ENCODE measurements at places on chromosomes 12 and 14.
A peak's percentile ranks its signal among the peaks of the same experiment; 100 is the strongest.

GRCh38 chr14:100802766-100803165 lies 23.2 kb upstream of the MEG3 start:
- no peak for DNase-seq

DNA sequence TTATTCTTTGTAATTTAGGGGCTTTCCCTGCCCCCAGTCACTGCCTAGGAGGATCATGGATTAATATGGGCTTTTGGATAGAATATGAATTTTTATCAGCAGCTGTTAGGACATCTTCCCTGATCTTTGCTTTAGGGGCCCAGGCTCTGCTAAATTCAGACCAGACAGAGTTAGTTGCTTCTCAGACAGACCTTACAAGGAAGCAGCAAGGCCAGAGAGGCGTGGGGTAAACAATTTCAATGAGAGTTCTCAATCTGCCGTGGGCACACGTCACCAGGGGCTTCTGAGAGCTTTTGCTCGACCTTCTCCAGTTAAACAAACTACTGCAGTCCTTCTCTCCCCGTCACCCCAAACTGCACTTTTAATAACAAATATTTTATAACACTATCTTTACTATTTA lies 27.7 kb downstream of the FGF6 start:
- DNase-seq: no peak

DNA sequence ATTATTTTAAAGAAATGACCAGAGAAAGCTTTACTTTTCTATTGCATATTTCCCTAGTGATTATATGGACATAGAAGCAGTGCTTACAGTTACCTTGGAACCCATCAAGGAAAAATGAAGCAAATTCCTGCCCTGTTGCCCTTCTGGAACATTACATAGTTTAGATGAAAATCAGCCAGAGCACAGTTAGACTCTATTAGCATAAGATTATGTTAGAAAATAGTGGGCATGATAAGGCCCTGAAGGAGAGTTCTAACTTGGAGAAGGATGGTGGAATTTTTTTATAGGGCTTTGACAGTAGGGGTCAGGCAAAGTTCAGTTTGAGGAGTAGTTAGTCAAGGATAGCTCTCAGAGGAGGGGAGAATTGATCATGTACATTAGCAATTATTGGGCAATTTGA lies 74.3 kb downstream of the FUT8 start:
- peak; percentile 8 for DNase-seq

- DNase-seq: peak; percentile 28
Measured at GRCh38 chr12:109461049-109461845, 15.9 kb downstream of the KCTD10 start.

DNA sequence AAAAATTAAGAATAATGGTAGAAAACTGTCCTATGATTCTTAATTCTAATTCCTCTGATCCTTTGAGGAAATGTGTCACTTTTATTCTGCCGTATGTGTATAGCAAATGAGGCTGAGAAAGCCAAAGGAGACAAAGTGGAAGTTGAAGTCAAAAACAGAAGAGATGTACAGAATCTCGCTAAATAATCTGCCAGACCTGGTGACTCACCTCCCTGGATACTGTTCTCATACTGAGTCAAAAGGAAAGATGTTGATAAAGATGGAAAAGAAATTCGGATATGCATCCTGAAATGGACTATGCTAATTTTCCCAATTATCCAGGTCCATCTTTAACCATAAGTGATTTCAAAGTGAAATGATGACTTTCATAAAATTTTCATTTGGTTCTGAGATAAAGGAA lies 92.5 kb downstream of the DUSP6 start:
- no peak for DNase-seq

- DNase-seq: no peak
Measured at GRCh38 chr12:131616738-131617137, 94.2 kb upstream of the SFSWAP start.

GRCh38 chr14:22305607-22306006 lies 283.4 kb downstream of the DAD1 start:
- DNase-seq: no peak

DNA sequence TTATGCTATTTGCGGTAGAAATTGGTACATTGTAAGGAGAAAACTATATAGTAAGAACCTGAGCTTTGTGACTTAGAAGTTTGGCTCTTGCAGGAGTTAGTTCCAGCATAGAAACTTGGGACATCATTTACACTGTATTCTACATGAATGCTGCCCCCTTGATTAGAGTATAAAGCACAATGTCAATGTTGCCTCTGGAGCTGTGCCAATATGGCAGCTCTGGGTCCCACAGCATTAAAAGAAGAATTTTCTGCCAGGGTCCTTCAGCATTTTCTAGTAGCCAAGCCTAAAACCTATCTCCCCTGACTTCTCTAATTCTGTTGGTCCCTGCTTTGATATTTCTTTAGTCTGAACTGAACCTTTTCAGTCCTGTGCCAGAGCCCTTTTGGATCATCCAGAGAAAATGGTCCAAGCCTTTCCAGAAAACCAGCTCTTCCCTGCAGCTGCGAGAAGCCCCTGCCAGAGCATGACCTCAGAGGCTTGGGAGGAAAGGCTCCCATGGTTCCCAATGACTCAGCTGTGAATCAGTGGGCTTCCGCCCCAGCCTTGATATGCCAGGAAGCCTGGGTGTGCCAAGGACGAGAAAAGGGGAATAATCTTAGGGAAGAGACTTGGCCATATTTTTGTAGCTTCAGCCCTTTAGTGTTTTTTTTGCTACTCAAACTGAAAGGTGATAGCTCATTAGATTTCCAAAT lies 43.2 kb downstream of the PLEKHG7 start:
- DNase-seq: peak; percentile 83

- peak; percentile 12 for DNase-seq
Measured at GRCh38 chr12:89706551-89706950, 2.1 kb downstream of the ATP2B1 start.

DNA sequence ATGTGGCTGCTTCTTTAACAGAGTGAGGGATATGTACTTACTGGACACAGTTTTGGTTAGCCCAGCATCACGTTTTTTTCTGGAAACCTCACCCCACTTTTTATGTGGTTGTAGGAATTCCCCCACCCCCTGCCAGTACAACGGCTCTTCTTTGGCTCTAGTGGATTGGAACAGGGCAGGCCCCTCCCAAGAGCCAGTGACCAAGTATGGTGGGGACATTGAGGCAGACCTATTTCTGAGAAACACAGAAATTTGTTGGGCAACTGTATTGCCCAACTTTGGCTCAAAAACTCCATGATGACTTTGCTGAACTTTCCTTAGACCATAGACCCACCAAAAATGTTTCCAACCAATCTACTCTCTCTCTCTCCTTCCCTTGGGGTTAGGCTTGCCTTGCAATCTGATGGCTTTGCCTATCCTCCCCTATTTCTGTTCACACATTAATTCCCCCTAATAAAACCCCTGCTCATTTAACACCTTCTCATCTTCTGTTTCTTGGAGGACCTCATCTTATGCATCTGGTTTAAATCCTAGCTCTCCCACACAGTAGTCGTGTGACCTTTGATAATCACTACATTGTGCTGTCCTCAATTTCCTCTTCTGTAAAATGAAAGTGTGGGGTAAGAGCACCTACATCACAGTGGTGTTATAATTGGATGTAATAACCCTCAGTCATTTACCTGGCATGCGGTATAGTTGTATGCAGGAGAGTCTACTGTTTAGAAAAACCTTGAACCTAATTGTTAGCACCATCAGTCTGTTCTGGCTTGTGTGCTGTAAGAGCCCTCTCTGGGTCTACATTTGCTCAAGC lies 71.7 kb downstream of the IGF1 start:
- no peak for DNase-seq

DNA sequence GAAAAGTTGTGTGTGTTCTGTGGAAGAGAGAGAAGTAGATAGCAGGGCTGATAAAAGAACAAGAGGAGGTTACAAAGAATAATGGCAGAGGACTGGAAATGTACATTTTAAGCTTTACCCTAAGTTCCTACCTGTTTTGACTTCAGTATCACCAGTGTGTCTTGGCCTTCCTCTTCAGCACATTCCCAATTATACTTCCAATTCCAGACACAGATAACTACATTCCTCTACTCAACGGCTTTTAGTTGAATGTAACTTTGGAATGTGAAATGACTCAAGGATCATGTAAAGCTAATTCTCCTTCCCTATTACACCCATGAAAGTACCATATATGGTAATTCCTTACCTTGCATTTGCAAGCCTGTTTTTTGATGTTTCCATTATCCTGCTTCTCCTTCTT lies 5.0 kb downstream of the MGST1 start:
- no peak for DNase-seq

- no peak for DNase-seq
Measured at GRCh38 chr12:31578632-31579031, 12.3 kb downstream of the DENND5B start.

- no peak for DNase-seq
Measured at GRCh38 chr14:92325835-92326234, 2.9 kb downstream of the SLC24A4 start.

GRCh38 chr14:98189511-98189910 lies 1082.5 kb downstream of the BCL11B start:
- no peak for DNase-seq

DNA sequence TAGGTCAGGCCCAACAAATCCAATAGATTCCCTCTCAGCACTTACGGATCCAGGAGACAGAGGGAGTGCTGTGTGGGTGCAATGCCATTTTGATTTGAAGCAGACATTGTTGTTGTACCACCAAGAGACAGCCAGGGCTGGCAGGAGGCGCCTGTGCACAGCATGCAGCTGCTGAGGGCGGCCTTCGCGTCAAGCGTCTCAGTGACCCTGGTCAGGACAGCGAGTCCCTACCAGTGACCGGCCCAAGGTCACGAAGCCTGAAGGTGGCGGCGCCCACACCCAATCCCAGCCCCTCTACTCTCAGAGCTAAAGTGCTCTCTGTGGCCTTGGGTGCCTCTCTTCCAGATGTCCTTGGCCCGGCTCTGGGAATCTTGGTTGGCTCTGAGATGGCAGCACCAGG lies 40.5 kb downstream of the PRMT8 start:
- no peak for DNase-seq

DNA sequence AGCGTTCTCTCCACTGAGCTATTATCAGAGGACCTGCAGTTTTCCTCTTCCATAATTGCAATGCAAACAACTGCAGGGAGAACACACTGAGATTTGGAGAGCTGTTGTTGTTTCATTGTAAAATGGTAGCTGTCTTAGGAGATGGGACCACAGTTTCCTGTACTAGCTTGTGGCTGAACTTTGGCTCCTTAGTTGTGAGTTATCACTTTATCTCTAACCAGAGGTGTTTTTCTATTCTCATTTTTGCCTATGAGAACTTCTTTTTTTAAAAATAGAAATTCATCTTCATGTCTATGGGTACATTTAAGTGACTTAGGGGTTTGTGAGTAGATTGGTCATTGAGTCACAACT lies 216.5 kb downstream of the SLC38A4 start:
- no peak for DNase-seq

DNA sequence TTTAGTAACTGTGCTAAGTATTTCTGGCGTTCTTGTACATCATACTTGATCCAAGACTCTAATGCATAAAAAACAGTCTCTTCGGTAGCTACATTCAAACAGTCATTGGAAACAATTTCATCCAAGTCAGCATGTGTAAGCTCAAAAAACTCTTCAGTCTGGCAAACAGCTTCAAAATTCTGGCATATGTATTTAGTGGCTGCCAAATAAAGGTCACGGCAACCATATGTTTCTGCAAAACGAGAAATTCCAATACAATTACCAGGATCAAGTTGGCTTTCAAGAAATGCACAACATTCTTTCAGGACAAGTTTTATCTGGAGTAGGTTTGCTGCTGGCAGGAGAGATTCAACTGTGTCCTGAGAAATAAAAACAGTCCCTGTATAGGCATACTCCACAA lies 16.5 kb downstream of the KLHL28 start:
- peak; percentile 70 for DNase-seq

DNA sequence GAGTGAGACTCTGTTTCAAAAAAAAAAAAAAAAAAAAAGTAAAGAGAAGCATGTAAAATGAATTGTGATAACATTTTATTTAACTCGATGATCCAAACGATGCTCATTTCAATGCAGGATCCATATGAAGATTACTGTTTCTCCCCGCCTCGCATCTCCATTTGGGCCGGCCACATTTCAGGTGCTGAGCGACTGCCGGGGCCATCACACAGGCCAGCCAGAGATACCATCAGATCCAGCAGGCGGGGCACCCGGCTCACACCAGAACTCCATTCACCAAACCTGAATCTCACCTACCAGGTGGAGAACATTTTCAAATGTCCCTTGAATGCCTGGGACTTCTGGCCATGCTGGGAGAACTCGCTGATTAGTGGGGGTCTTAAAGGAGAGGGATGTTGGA lies 18.0 kb upstream of the FZD10 start:
- no peak for DNase-seq

DNA sequence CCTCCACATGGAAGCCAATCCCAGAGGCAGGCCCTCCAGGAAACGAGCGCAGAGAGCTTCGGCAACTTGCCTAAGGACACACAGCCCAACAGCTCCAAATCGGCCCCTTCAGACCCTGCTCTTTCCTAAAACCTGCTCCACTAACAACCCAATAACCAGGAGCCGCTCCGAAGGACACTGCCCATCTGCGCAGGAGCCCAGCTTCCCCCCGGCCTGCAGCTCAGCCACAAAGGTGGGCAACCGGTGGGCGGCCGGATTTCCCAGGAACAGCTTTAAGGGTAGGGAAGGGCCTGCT lies 13.6 kb downstream of the RAB35 start:
- no peak for DNase-seq

DNA sequence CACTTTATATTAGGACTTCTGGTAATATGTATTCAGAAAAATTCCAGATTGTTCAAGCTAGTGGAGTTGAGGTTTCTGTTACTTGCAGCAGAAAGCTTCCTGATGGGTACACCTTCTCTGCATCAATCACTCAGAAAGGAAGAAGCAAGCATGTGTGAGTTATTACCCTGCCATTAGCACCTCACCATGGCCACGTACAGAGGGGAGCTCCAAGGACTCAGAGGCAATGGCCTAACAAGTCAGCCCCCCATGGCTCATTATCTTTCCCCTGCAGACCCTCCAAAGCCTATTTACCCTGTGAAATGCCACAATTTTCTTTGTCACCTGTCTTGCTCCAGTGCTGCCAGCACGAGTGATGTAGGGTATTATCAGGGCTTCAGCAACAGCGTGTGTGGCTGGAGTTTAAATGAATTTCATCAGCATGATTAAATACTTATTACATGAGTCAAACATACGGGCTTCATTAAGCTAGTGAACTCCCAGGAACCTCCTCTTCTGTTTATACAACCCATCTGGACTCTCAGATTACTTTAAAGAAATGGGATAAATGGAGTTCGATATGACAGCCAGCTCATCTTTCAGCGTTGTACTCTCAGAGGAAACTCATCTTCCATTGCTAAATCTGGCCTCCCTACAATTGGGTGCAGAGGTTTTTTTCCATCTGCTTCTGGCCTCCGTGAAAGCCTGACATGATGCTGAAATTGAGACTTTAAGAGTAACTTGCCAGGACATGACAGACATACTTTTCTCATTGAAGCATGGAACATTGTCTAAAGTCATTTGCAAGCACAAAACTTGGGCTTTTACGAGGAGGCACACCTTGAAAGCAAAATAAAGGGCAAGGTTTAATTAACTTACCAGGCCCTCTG lies 135.9 kb downstream of the TMEM30B start:
- DNase-seq: peak; percentile 95

DNA sequence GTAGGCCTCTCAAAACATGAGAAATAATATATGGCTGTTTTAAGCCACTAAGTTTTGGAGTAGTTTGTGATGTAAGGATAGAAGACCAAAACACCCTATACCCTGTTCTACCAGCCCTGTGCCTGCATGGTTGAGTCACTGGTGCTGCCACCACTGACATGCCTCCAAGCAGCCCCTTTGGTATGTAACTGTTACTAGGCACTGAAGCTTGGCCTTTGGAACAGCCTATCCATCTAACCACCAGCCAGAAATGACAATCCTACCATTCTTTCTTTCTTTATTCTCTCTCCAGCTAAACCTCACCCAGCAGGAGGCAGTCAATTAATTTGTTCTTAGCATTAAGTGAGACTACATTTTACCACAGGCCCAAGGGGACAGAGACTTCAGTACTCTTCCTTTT lies 240.3 kb downstream of the MSRB3 start:
- no peak for DNase-seq
